ENCODE measurements at places on chromosomes 1 and 21.

GRCh38 chr1:175906370-175906769 lies 163.0 kb upstream of the TNR start:
- DNase-seq, result no peak

DNA sequence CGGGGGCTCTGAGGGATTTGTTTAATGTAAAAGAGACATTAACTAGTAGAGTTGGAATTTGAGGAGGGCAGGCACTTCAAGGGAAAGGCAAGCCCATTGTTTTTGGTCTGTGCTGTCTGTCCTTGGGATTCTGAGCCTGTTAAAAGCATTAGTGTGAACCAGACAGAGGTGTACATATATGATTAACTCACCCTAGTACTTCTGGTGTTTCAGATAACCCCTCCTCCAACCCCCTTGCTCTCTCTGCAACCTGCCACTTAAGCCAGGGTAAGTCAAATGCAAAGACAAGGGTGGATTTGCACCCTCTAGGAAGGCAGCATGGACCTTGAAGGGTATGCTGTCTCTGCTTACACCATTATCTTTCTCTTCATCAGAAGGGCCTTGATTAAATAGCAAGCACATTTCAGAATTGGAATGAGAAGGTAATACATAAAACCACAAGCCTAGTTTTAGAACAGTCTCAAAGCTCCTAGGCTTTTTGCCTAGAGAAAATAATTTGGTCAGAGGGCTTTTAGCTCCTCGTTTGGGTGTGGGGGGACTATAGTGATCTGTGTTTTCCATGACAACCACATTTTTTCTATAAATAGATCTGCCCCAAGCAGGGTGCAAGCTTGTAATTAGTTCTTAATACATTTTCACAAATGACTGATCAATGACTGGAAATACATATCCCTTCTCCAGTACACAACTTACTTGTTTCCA lies 120.7 kb upstream of the SGIP1 start:
- DNase-seq, result no peak

DNA sequence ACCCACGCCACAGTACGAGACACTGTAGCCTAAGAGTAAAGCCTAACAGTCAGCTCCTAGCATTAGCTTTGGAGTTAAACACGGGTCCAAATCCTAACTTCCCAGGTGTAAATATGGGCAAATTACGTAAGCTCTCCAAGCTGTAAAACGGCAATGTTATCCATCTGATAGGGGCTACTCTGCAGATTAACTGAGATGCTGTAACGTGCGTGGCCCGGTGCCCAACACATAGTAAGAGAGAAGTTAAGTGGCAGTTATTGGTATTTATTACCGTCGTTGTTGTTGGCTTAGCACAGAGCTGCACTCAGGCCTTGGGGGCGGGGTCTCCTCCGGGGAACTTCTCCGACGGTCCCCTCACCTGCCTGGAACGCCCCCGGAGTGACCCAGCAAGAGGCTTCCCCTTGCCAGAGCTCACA lies 457 bp downstream of the TRAPPC3 start:
- no peak for DNase-seq

DNA sequence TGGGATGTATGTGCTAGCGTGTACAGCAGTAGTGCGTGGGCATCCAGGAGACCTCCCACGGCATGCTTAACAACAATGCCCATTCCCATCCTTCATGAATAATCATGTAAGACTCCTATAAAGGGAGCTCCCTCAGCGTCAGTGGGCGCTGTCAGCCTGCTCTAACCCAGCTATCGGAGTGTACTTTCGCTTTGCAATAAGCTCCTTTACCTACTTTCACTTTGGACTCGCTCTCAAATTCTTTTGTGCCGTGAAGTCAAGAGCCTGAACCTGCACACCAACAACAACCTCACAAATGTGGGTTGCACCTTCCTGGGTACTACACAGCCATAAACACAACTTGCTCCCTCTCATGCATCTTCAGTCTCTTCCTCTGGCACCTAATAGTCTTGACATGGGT lies 114.8 kb upstream of the PAXBP1 start:
- no peak for DNase-seq

DNA sequence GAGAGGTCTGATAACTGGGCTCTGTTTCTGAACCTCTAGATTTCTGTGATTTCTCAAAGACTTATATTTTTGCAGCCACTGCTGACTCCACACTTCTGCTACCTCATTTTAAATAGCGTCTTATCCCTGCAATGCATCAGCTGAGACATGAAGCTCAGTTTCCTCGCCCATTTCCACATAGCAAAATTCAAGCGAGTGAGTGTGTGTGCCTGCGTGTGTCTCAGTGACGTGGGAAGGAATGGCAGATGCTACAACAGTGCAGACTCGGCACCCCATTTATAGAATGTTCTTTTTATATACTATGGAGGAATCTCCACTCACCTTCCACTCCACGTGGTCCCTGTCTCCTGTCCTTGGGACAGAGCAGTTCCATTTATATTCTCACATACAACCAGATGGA lies 35.7 kb downstream of the ZMYND12 start:
- DNase-seq, result no peak

DNA sequence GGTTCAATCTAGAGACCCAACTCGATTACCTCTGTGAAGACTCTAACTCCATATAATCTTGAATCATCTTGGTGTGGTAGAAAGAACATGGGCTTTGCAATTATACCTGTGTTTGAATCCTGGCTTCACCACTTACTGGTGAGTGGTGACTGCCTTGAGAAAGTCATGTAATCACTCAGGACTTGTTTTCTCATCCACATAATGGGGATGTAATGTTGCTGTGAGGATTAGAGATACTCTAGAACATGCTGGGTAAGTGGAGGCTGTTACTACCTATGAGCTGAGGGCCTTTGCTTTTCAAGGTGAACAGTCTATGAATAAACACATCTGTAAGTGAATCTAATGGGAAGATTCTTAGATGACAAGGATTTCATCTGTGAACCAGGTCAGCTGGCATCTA lies 2.6 kb upstream of the DYRK1A start:
- DNase-seq, result no peak

GRCh38 chr1:40383488-40384412 lies 10.2 kb downstream of the SMAP2 start:
- no peak for DNase-seq

DNA sequence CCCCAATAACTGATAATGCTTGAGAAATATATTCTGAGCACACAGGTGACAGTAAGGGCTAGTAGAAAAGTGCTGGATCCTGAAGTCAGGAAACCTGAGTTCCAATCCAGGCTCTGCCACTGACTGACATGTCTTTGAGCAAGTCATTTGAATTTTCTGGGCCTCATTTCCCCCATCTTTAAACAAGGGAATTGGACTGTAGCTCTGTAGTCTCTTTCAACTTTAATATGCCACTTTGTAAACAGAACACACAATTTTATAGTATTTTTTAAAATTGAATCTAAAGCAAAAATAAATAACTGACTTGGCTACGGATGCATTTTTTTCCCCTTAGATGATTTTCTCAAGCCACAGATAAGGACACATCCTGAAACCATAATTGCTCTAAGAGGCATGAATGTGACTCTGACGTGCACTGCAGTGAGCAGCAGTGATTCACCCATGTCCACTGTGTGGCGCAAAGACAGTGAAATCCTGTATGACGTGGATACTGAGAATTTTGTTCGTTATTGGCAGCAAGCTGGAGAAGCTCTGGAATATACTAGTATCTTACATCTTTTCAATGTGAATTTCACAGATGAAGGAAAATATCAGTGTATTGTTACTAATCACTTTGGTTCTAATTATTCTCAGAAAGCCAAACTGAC lies 37.0 kb downstream of the LRIG2 start:
- DNase-seq, result no peak

DNA sequence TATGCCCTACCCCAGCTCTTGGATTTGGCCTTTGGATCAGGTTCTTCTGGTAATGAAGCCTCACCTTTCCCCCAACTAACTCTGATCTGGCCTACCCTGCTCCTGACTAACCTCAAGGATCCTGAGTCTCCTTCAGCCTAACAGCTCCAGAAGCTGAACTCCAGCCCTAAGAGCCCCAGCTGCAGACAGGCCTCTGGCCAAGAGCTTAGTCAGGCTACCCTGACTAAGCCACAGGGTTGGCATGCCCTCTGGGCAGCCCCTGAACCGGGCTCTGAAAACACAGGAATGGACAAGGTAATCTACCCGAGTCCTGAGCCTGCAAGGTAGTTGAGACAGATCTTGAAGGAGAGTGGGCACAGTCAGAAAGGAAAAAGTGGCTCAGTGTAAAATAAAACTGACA lies 29.4 kb downstream of the COA7 start:
- DNase-seq, result no peak

DNA sequence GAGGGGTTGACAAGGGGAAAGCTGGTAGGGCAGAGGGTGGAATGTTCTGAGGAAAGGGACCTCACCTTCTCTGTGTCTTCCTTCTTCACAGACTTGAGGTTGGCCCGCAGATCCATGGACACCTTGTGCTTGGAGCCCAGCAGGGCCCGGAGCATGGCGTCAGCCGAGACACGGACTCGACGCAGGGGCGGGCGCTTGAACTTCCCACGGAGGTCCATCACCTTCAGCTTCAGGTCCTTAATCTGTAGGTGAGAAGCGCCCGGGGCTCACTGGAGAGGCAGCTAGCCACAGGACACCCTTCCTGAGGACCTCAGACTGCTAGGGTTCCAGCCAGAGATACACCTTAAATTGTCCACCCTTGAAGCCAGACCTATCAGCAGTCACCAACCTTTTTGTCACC lies 10.2 kb downstream of the TNNI1 start:
- DNase-seq, result no peak

- DNase-seq, result no peak
Observed at GRCh38 chr1:108570128-108570527, 10.2 kb downstream of the EEIG2 start.

DNA sequence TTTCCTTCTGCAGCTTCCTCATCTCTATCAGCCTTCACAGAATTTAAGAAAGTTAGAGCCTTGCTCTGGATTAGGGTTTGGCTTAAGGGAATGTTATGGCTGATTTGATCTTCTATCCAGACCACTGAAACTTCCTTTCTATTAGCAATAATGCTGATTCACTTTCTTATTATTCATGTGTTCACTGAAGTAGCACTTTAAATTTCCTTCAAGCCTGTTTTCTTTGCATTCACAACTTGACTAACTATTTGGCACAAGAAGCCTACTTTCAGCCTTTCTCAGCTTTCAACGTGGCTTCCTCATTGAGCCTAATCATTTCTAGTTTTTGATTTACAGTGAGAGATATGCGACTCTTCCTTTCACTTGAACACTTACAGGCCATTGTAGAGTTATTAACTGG lies 528.5 kb downstream of the PLPP3 start:
- no peak for DNase-seq

DNA sequence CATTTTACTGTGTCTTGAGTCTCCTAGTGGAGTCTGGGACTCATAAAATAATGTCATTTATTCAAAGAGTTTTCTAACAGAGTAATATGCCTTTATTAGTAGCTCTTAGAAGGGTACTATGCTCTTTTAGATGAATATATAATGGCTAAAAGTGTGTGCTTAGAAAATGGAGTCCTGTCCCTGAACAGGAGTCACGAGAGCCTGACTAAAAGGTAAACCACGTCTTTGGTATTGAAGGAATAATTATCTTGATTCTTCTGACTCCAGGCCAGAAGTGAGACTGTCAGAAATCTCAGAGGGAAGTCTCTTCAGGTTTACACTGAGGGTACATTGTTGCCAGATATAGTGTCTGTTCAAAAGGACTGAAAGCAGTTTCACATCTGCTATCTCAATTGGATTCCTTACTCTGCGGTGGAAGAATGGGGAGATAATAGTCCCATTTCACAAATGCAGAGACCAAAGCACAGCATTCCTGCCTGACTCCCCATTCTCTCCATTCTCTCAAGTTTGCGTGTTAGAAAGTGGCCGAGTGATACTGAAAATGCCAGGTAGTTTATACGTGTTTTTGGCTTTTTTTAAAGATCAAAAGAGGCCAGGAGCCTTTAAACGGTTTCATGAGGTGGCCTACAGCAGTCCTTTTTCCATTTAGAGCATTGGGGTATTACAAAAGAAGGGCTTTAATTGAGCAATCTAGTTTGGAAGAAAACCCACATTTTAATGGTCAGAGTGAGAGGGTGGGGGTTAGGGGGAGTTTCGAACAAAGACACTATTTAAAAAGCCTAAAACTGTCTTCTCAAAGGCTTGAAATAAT lies 176.6 kb downstream of the VPS13D start:
- DNase-seq, result no peak

GRCh38 chr1:205261946-205262691 lies 34.4 kb downstream of the TMCC2 start:
- no peak for DNase-seq

GRCh38 chr1:53366901-53367502 lies 39.1 kb upstream of the LRP8 start:
- DNase-seq, result no peak

GRCh38 chr1:18907021-18907916 lies 4.9 kb upstream of the ALDH4A1 start:
- no peak for DNase-seq

DNA sequence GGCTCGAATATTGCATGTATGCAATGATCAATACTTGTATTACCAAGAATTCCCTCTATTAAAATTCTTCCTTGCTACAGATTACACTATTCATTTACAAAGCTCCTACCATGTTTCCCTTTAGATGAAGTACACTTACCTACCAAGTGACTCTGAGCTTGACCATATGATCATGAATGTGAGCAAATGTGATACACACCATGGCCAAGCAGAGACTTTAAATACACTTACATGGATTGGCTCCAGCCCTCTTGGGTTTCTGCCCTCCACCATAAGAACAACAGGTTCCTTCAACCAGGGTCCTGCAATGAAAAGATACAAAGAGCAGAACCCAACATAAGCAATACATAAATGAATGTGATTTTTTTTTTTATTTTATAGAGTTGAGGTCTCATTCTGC lies 30.0 kb downstream of the LRRC52 start:
- no peak for DNase-seq

DNA sequence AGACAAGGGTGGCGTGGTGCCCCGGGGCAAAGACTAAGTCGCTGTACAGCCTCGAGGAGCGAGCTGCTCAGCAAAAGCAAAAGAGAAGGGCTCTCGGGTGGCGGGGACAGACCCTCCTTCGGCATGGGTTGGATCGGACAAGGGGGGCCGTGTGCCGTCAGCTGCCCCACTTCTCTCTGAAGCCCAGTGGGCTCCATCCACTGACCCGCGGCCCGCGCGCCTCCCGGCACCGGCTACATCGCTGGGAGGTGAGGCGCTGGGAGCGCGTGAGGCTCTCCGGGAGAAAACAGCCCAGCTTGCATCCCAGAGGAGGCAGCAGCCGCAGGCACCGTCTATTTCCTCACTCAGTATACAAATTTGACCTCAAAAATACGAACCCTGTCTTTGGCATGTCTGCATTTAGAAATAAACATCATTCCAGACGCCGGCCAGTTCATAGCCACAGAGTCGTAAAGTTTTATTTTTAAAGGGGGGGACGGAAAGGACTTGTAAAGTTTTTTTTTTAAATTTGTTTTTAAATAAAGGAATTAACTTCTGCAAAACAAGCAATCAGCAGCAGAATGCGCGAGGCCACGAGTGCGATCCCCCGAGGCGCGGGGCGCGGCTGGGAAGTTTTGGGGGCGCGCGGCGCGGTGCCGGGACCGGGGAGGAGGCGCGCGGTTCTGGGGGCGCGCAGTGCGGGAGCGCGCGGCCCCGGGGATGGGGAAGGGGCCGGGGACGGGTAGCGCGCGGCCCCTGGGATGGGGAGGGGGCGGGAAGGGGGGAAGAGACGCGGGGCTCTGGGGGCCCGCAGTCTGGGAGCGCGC lies 689 bp upstream of the GPR137B start:
- no peak for DNase-seq

- DNase-seq, result no peak
Observed at GRCh38 chr1:14996133-14997050, 157.2 kb upstream of the TMEM51 start.

Data from NCI-H187 treated with DMSO at 0.1 percent for 48 hours (cell line).